H9 (cell line): ENCODE measurements at places on chromosomes 3 and 15. TPM values are rescaled to one million over a fixed set of nuclear protein-coding genes. Genes with fewer than 3 reads are reported as not detected.

TMEM108 gene
- 3.5 and 5.0 TPM in 2 replicates for total RNA-seq

- no peaks in the 10 kb centered on the region for H3K4me1 ChIP-seq
- H3K27ac ChIP-seq, result no peak overlapping the region
- H3K27me3 ChIP-seq, result no peaks in the 10 kb centered on the region
- H3K36me3 ChIP-seq, result peaks cover 1% of the 10 kb centered on the region; the same call in 2 of the 3 replicates
Observed at GRCh38 chr3:34929036-34929435, 710.3 kb upstream of the ARPP21 start.

- H3K36me3 ChIP-seq, result no peaks in the 10 kb centered on the region
- no peak overlapping the region for H3K4me3 ChIP-seq
Observed at GRCh38 chr15:46938169-46938568, 779.1 kb upstream of the SEMA6D start.

HYAL1 gene
- total RNA-seq, result 2.0 and 2.2 TPM in 2 replicates
